ENCODE measurements at places on chromosomes 5 and 9. TPM values are rescaled to one million over a fixed set of nuclear protein-coding genes. Genes with fewer than 3 reads are reported as not detected.

OR2S2 gene
- not detected for total RNA-seq

STPG3 gene
- not detected for total RNA-seq

GABBR2 gene
- 116 TPM for total RNA-seq

TEK gene
- total RNA-seq: 1.0 TPM

LRRC70 gene
- total RNA-seq: 0.91 TPM

PHYHD1 gene
- total RNA-seq: 4.4 TPM

HTR1A gene
- total RNA-seq: 1.2 TPM

TNFAIP8 gene
- 2.5 TPM for total RNA-seq

TPPP gene
- 44.5 TPM for total RNA-seq

PCYOX1L gene
- 25.4 TPM for total RNA-seq

PCDHGA6 gene
- total RNA-seq: 6.3 TPM

TRIM23 gene
- total RNA-seq: 17.6 TPM

SPAAR gene
- not detected for total RNA-seq

GARIN3 gene
- not detected for total RNA-seq

PCDHA9 gene
- 18.9 TPM for total RNA-seq

PCDHB8 gene
- total RNA-seq: 19.8 TPM

LURAP1L gene
- 25.6 TPM for total RNA-seq

PAEP gene
- not detected for total RNA-seq

PCDHA3 gene
- total RNA-seq: 17.9 TPM

GALT gene
- total RNA-seq: 57.5 TPM

C8G gene
- 14.5 TPM for total RNA-seq

RC3H2 gene
- total RNA-seq: 71.7 TPM

ECSCR gene
- total RNA-seq: not detected

ST6GALNAC4 gene
- total RNA-seq: 15.8 TPM

HRH2 gene
- not detected for total RNA-seq

KCTD16 gene
- total RNA-seq: 16.9 TPM

GLDC gene
- total RNA-seq: 42.9 TPM

CAPSL gene
- not detected for total RNA-seq

LPAR1 gene
- total RNA-seq: 0.56 TPM

IRX1 gene
- total RNA-seq: 69.3 TPM

SLC6A3 gene
- 22.4 TPM for total RNA-seq

TAL2 gene
- 1.6 TPM for total RNA-seq

ARHGEF28 gene
- total RNA-seq: 0.47 TPM

DNAJB5 gene
- total RNA-seq: 137 TPM

All from glutamatergic neuron (in vitro differentiated cells).